ENCODE measurements at places on chromosomes 5 and 9. TPM values are rescaled to one million over a fixed set of nuclear protein-coding genes. Genes with fewer than 3 reads are reported as not detected.

GRCh38 chr5:141771031-141771430 is 89.0 kb upstream of the ARAP3 start:
- DNase-seq, result no peak

DNA sequence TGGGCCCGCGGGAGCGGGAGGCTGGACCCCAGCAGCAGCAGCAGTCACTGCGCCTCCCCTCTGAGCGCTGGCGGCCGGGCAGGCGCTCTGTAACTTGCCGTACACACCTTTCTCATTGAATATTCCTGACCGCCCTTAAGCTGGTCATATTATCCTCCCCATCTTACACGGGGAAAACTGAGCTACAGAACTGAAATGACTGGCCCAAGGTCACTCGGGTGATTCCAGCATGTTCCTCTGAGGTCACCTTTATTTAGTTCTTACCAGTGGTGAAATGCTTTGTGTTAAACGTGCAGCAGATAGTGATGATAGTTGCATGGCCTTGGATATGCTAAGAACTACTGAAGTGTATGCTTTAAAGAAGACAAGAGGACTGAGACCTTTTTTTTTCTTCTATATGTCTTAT is 607 bp downstream of the UQCRQ start:
- no peak for DNase-seq

- DNase-seq, result peak; percentile 52
Measured at GRCh38 chr5:179763215-179763945, 30.4 kb upstream of the LTC4S start.

DNA sequence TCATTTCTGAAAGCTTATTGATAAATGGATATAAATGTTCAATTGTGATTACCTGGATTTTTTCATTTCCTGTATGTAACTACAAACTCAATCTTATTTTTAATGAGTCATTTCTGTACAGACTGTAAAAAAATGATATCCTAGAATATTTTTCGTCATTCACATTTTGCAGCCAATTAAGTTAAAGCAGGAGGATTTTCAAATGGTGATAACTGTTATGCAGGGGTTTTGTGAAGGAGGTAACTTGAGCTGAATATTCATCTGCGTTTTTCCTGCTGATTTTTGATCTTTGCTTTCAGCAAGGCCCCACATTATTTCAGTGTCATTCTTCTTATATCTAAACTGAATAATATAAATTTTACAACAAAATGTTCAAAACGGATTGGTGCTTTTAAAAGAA is 74.1 kb downstream of the SLF1 start:
- DNase-seq, result no peak

GRCh38 chr9:97348871-97349270 is 41.4 kb downstream of the CCDC180 start:
- DNase-seq, result no peak

DNA sequence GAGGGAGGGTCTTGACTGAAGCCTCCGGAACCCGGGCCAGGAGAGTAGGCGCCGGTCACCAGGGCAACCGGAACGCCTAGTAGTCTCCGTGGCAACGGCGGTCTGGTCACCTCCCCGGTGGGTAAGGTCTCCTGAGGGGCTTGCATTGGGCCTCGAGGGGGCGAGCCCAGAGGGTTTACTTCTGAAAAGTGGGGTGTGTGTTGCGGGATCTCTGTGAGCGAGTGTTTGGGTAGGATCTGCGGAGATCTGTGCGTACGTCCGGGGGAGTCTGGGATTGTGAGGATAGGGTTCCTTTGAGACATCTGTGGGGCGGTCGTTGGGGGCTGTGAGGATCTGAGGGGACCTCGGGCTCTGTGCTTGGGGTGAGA is at the start of gene FAM221B:
FAM221B (minus strand) TSS at position 17 of the 368 bp plus-strand sequence. CDS start 2,571 bp downstream, outside the sequence.
- DNase-seq, result peak; percentile 38

- no peak for DNase-seq
Measured at GRCh38 chr5:174872271-174872670, 147.9 kb downstream of the MSX2 start.

DNA sequence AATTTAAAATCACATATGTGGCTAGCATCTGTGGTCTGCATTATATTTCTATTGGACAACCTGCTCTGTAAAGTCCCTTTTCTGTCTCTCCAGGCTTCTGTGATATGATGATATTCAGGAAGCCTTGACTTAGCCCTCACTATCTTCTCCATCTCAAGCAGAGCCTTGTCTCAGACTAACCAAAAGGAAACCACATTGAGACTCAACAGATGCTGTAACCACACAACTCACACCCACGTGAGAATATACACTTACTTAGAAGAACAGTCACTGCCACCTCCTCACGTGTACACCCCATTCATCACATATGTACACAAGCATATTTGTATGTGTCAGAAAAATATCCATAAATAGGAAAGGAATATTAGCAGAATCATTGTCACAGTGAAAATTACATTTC is 33.6 kb downstream of the HTR4 start:
- DNase-seq, result no peak

DNA sequence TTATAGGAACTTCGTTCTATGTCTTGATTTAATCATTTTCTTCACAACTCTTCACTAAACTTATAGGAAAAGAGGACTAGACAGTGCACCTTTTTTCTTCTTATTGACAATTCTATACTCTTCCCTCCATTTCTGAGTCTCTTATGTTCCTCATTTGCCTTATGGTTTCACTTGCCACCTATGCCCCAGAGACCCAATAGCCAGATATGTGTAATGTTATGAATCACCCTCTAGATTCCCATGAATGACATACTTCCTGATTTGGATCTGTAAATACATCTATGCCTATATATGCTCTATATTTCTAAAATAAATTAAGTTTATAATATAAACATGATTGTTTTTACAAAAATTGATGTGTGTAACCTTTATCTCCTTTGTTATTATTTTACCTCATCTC is 514.1 kb upstream of the MEF2C start:
- no peak for DNase-seq

DNA sequence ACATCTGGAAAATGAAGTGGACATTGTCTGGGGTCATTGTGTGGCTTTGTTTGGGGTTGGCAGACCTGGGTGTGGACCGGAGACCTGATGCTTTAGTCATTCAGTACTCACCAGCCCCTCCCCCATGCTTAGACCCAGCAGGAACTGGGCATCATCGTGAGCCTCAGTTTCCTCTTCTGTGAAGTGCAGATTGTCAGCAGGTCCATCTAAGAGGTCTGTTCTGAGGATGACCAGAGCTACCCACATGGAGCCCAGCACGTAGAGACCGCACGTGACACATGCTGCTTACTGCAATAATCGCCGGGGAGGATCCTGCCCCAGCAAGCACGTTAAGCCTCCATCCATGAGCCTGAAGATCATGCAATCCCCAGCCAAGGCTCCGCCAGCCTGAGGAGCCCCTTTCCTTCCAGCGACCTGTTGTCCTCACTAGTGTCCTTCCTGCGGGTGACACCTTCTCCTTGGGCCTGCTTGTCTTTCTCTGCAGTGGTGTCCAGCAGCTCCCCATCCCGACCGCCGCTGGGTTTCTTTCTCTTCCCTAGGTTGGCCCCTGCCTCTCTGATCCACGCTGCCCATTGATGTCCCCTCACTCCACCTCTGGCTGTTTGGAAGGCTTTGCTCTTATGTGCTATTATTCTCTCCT is 26.7 kb upstream of the IRX4 start:
- no peak for DNase-seq

GRCh38 chr5:127447827-127448226 is 69.6 kb upstream of the PRRC1 start:
- no peak for DNase-seq

- DNase-seq, result no peak
Measured at GRCh38 chr9:106869458-106869857, 6.5 kb downstream of the ZNF462 start.

DNA sequence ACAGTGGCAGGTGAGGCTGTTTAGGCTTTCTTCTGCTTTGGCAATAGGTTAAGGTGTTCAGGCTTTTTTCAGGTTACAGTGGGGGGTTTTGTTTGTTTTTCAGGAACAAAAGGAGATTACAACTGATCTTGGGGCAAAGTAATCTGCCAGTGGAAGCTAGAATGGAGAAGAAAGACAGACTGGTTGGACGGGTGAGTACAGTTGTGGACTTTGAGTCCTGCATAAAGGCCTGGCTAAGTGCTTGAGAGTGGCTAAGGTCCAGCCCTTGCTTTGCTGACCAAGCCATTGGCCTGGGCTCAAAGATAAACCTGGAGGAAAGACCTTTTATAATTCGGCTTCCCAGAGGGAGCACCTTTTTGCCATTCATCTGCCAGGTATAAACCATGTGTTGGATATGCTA is 63.1 kb downstream of the MTMR12 start:
- no peak for DNase-seq

- DNase-seq, result no peak
Measured at GRCh38 chr9:131018621-131019020, 9.6 kb downstream of the LAMC3 start.

- DNase-seq, result no peak
Measured at GRCh38 chr9:131530546-131530919, 530 bp downstream of the UCK1 start.

DNA sequence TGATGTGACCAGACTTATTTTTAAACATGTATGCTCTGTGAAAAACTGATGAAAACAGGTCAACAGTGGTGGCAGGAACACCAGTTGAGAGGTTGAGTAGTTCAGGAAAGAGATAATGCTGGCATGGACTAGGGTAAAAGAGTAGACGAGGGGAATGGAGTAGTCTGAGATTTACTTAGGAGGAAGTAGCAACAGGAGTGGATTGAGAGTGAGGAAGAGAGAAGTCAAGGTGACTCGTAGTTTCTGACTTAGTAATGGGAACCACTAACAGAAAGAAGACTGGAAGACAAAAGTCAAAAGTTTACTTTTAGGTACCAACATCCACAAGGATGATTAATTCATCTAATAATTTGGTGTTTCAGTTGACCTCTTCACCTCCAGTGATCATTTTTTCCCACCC is 3.6 kb downstream of the SRA1 start:
- DNase-seq, result no peak

- DNase-seq, result peak; percentile 83
Measured at GRCh38 chr5:146751781-146752401, 126.7 kb downstream of the PPP2R2B start.

DNA sequence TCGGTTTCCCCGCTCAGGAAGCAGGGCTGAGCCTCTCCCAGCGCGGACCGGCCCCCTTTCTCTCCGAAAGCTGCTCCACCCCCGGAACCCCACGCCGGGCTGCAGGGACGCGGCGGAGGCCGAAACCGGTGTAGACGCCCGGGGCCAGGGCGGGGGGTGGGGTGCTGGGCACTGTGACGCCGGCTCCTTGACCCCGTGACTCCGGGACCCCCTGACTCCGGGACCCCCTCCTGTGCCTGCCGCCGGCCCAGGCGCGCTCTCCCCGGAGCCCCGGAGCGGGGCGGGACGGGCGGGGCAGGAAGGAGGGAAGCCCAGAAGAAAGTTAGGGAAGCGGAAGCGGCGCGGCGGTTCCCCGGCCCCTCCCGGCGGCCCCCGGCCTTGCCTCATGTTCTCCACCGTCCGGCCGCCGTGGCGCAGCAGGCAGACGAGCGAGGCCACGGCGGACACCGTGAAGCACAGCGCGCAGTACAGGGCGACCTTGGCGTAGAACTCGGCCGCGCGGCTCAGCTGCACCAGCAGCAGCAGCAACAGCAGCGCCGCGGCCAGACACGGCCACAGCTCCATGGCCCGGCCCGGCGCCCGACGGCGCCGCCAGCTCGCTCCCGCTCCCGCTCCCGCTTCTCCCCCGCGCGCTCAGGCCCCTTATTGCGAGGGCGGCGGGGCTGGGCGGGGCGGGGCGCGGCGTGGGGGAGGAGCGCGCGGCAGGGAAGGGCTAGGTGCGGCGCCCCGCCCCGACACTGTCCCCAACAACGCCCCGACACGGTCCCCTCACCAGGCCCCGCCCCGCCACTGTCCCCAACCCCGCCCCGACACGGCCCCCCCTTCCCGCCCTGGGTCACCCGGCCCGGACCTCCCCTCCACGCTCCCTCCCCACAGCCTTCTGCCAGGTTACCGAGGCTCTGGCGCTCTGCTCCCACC is at the start of gene AGPAT2:
AGPAT2 (minus strand) TSS at position 664 of the 918 bp plus-strand sequence; CDS start at position 564, 100 bp downstream.
- peak; percentile 31 for DNase-seq

- no peak for DNase-seq
Measured at GRCh38 chr9:136697821-136698526, 10.7 kb upstream of the AGPAT2 start.

DNA sequence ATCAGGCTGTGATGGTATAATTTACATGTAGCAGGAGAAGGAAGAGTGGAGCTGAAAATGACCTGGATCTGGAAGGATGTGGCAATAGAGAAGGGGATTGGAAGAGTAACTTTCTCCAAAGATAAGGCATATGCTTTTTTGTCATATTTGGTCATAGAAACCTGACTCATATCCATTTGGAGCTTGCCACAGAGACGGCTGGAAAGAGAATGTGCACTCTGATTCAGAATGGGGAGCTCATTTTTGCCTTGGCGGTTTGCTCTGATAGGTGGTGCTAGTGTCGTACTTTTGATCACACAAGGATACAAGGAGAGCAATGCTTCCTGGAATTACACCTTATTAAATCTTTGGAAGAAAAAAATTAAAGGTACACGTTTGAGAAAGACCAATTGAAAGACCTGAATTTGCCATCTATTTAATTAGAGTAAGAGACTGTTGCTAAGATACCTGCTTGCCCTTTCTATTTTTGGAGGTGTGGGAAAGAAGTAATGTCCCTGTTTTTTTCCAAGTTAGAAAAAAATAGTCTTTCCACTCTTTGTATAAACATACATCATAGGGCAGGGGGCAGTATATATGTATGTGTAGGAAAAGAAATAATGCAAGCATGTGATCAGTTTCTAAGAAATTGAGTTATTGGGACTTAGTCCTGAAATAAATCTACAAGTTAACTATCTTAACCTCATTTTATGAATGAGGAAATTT is 5.4 kb downstream of the LSM11 start:
- DNase-seq, result no peak

- DNase-seq, result no peak
Measured at GRCh38 chr5:177232761-177233160, 70.8 kb downstream of the RAB24 start.

Gene SET
- polyA plus RNA-seq, result 229 TPM

Gene C5orf58
- polyA plus RNA-seq, result 0.99 TPM

Gene WASHC1
- polyA plus RNA-seq, result 1.5 TPM

Gene GMCL2
- not detected for polyA plus RNA-seq

Gene TNFAIP8
- polyA plus RNA-seq, result 207 TPM

Gene ATG12
- 114 TPM for polyA plus RNA-seq

Gene MACROH2A1
- polyA plus RNA-seq, result 112 TPM

Gene MEGF10
- polyA plus RNA-seq, result not detected

Gene C9orf50
- not detected for polyA plus RNA-seq

Gene MYMK
- polyA plus RNA-seq, result not detected

Gene TMEM250
- polyA plus RNA-seq, result 74.9 TPM

Gene NUTM2F
- not detected for polyA plus RNA-seq
